Caki2 (cell line): ENCODE measurements at places on chromosomes 12 and 14.

GRCh38 chr12:66667906-66668305 lies 11.0 kb downstream of the GRIP1 start:
- DNase-seq = no peak

DNA sequence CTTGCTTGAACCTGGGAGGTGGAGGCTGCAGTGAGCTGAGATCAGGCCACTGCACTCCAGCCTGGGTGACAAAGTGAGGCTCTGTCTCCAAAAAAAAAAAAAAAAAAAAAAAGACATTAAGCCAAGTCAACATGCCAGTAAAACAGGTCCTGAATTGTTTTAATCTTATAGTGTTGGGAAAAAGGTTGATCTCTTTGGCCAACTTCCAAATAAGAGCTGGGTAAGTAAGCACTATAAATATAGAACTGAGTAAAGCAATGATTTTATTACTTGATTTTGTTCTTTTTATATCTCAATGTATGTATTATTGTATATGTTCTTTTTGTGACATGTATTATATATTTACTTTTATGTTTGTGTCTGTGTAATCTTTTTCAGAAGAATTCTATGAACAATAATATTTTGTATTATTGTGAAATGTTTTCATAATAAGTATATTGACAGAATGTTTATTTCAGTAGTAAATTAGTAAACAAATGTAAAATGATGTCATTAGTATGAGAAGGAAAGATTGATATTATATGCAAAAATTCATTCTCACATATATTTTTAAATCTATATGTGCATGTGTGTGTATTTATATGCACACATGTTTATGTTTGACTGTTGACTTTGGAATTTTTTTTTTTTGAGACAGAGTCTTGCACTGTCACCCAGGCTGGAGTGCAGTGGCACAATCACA lies 9.6 kb upstream of the AKAP6 start:
- DNase-seq = no peak

DNA sequence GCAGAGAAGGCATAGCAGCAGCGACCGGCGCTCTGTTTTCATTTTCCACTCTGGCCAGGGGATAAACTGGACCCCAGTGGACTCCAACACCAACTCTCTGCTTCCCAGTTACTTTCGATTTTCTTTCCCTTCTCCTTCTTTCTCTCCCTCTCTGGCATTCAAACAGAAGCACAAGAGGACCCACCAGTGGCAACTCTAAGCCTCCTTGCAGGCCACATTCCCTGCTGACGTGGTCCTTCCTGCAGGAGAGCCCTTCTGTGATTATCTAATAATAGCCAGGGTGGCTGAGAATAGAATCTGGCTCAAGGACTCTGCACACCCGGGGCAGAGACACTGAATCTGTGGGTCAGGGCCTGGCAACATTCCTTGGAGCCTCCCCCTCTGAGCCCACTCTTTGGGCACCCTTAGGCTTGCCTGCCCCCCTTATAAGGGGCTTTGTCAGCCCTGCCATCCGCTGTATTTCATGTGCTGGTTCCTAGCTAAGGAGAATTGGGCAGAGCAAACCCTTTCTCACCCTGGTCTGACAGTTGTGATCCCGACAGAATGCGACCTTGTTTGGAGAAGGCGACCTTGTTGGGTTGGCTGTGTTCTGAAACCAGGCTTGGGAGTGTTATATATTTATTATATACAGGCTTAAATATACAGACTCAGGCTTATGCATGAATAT lies 8.2 kb upstream of the HOXC6 start:
- no peak for DNase-seq

- no peak for DNase-seq
These were observed 122.8 kb downstream of the NTF3 start for GRCh38 chr12:5554711-5555110.

GRCh38 chr12:131340616-131341210 lies 370.2 kb upstream of the SFSWAP start:
- no peak for DNase-seq

GRCh38 chr12:57000393-57000792 lies 6.0 kb downstream of the ZBTB39 start:
- DNase-seq = no peak

GRCh38 chr14:88872976-88873375 lies 48.5 kb downstream of the TTC8 start:
- DNase-seq = no peak

DNA sequence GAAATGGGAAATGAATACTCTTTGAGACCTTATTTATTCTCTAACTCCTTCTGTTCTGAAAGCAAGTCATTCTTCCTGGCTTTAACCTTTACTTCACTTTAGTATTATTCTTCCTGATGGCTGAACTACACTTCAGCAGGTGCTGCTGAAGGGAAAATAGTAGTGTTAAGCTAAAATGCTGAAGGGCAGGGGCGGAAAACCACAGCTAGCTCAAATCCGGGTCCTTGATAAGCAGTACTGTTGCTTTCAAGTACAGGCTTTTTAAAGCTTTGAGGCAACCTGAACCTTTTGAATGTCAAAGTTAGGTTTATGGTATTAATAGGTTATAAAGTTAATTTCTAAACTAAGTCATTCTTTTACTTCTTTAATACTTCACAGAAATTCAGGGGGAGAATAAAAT lies 10.7 kb downstream of the CCDC196 start:
- DNase-seq = no peak

- DNase-seq = no peak
These were observed 40.4 kb downstream of the TMCC3 start for GRCh38 chr12:94609917-94610443.

- no peak for DNase-seq
These were observed 36.6 kb downstream of the RASSF8 start for GRCh38 chr12:25994901-25995625.

DNA sequence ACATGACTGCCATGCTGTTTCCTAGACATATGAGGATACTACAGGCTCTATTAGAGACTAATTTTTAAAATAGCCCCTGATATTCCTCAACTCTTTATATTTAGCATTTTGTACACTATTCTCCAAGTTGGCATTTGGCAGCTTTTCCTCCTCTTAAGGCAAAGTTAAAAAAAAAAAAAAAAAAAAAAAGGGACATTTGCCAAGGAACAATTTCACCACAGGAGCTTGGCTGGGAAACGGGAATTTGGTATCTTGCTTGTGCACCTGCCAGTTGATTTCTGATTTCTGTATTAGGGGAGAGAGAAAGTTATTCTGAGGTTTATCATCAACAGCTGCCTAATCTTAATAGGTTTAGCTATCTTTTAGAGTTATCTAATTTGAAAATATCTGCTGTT lies 87.2 kb downstream of the CAND1 start:
- no peak for DNase-seq

DNA sequence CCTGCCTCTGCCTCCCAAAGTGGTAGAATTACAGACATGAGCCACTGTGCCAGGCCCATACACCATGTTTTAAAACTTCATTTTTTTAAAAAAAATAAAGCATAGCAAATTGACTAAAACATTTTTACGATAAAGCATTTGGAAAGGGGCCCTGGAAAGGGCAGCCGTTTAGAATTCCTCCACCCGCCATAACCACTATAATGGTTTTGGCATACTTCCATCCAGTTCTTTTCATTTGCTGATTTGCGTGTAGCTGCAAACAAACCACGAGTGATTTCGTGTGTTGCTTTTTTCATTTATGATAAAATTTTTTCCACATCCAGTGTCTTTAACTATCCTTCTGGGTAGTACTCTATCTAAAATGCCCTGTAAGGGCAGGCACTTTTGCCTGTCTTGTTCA lies 91.8 kb upstream of the RIN3 start:
- no peak for DNase-seq

- DNase-seq = no peak
These were observed 16.6 kb upstream of the CCDC177 start for GRCh38 chr14:69591317-69591716.

DNA sequence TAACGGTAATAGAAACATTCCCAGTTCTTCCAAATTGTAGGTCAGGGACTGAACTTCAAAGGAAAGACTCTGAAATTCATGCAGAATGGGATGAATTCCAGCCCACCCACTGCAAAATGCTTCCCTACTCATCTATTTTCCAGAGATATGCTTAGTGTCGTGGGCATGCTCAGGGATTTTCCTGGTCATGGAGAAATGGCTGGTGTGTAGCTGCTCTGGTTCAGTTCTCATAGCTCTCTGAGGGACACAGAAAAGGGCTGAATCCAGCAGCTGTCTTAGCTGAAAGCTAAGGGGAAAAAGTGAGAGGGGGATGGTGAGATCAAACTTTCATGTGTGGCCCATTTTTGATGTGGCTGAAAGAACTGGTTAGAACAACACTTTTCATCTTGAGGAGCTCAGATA lies 72.9 kb upstream of the KRAS start:
- no peak for DNase-seq

DNA sequence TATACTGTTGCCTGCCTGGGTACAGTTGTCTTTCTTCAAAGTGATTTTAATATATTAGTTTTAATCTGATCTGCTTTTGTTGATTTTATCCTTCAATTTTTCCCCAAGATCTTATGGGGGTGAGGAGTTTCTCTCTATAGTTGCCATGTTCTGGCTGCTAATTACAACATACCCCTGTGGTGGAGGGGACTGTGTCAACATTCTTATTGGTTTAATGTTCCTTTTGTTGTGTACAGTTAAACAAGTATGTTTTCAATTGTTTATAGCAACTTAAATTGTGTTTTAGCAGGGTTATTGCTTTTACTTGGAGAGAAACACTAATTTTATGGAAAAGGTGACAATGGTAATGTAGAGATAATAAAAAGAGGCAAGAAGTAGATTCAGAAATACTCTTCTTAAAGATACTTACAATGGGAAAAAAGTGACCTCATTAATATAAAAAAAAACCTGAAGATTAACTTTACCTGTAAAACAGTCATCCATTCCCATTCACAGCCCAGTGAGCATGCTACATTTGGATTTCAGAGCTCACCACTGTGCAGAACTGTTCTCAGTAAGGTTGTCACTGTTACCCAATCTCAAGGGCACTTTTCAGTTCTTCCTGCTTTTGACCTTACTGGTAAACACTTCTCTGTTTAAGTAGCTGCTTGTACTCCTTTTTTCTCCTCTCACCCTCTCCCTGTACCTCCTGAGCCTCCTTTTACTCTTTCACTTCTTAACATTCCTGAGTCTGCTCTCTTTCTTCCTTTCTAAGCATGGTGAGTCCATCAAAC lies 8.1 kb upstream of the LRRK2 start:
- DNase-seq = no peak

DNA sequence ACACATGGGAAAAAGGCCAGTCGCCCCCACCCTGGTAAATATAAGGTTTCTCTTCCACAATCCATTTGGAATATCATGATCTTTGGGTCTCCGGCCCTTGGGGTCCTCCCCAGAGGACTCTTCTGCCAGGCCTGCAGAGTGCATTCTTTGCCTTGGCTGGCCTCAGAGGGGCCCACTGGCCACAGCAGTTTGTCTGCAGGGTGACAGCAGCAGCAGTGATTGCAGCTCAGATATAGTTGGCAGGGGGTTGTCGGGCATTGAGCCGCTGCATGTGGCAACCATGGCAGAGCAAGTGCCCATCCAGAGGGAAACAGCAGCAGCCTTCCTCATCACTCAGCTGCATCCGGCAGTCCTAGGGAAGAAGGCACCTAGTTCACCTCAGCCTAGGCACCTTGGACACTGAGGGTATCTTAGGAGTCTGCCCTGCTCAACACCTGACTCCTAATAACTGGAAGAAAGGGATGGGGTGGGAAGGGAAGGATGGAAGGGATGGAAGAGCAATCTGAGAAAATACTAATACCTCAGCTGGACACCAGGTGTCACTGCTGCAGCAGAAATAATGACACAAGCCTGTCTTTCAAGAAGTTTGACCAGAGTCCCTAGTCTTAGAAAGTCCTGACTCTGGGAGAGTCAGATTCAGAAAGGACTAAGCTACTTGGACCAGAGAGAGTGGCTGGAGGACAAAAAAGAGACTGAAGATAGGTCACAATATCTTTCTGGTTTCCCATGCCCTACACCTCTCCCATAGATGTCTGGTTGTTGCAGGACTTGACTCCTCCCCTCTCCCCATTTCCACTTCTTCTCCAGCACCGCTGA lies 8.9 kb downstream of the AJUBA start:
- peak; percentile 49 for DNase-seq

DNA sequence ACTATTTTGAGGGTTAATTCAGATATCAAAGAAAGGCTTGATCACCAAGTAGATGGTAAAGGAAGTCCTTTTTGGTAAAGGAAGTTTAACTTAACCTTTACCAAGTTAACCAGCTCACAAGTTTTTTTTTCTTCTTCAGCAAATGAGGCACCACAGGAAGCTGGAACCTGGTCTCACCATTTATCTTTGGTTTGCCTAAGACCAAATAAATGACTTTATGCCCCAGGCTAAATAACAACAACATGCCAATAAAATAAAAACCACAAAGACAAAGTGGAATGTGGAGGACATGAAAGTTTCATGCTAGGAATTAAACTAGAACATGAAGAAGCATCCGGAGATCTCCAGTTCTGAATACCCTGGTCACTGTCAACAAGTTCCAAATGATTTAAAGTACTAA lies 116.8 kb upstream of the PRICKLE1 start:
- DNase-seq = no peak

DNA sequence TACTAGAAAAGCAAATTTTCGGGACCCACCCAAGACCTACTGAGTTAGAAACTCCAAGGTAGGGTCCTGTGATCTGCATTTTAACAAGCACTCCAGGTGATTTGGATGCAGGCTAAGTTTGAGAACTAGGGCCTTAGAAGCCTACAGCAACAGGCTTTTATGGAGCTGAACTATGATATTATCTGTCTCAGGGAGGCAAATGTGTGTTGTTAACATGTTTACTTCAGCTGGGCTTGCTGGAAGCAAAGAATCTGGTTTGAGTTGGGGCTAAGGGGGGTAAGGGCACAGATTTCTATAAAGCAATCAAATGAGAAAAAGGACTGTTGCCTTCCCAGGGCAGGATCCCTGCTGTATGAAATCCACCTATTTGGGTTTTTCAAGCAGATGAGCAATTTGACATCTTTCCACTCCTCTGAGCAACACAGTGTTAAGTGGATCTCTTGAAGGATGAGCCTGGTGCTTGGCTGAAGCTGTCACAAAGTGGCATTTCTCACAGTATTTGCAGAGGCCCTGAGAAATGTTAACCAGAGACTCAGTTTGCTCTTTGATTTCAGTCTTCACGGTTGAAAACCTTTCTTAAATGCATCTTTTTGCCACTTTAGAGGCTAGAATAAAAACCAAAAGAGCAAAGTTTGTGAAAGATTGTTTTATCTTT lies 36.2 kb upstream of the SOCS2 start:
- no peak for DNase-seq

DNA sequence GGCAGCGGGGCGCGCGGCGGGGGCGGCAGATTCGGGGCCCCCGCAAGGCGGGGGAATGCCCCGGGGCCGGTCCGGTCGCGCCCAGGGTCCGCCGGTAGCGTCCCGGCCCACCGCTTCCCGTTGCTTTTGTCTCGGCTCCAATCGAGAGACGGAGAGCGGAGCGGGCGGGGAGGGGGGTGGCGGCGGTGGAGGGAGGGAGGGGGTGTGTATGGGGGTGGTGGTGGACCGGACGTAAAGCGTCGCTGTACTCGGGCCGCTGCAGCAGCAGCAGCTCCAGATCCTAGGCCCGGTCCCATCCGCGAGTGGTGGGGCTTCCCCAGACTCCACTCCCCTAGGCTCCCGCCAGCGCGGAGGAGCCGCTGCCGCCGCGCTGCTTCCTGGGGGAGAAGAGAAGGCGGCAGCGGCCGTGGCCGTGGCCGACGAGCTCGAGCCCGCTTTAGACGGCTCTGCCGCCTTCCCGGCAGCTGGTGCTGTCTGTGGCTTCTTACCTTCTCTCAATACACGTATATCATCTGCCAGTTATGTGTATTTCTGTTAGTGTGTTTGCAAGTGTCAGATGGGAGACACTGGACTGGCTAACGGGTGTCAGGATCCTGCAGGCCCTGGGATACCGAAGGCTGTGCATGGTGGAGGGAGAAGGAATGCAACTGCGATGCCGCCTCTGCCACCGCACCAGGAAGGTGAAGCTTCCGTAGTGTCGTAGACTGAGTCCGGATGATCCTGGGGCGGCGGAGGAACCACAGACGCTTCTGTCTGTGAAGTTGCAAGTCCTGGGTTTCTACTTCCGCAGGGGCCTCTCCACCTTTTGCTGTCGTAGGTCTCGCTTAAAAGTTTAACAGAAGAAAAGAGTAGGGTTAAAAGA lies 508 bp downstream of the CNOT2 start:
- DNase-seq = peak; percentile 92
